ENCODE measurements at places on chromosomes 6 and 20. TPM values are rescaled to one million over a fixed set of nuclear protein-coding genes. Genes with fewer than 3 reads are reported as not detected.

The NCOA5 gene
- total RNA-seq = 25.3 TPM

The SLC17A3 gene
- total RNA-seq = 5.6 TPM

The TUBB1 gene
- not detected for total RNA-seq

The SDCBP2 gene
- 1.8 TPM for total RNA-seq

The SLC16A10 gene
- total RNA-seq = 2.3 TPM

The EYA4 gene
- total RNA-seq = 0.17 TPM

The KCNQ5 gene
- 0.35 TPM for total RNA-seq

The ECT2L gene
- total RNA-seq = 0.10 TPM

The POM121L2 gene
- total RNA-seq = not detected

The DNAH8 gene
- under 0.01 TPM for total RNA-seq

The WFDC10B gene
- not detected for total RNA-seq

The HFE gene
- 7.6 TPM for total RNA-seq

The STK4 gene
- total RNA-seq = 41.2 TPM

The TRIM40 gene
- total RNA-seq = not detected

The TBXT gene
- total RNA-seq = not detected

The PDYN gene
- not detected for total RNA-seq

The RIPOR3 gene
- total RNA-seq = 0.35 TPM

The MUCL3 gene
- 0.17 TPM for total RNA-seq

The ZNF391 gene
- total RNA-seq = 6.6 TPM

The SCAF8 gene
- 23.1 TPM for total RNA-seq

The RSPO3 gene
- total RNA-seq = 0.17 TPM

The SLC4A11 gene
- 3.8 TPM for total RNA-seq

The SLC22A16 gene
- total RNA-seq = not detected

The MCCD1 gene
- 0.15 TPM for total RNA-seq

The LST1 gene
- not detected for total RNA-seq

The HAO1 gene
- total RNA-seq = not detected

The LBP gene
- total RNA-seq = 0.35 TPM

The GPSM3 gene
- total RNA-seq = 0.40 TPM

The OPRM1 gene
- total RNA-seq = not detected

The PHACTR3 gene
- 1.6 TPM for total RNA-seq

The PHF20 gene
- total RNA-seq = 58.4 TPM

The WFDC12 gene
- not detected for total RNA-seq

The AIF1 gene
- not detected for total RNA-seq

The C6orf141 gene
- 2.4 TPM for total RNA-seq

The KCNK5 gene
- total RNA-seq = 2.3 TPM

The SIRPA gene
- total RNA-seq = 56.9 TPM

The MUC22 gene
- total RNA-seq = not detected

The TAGAP gene
- total RNA-seq = 0.05 TPM

The ARFGEF3 gene
- total RNA-seq = 8.7 TPM

The PACRG gene
- total RNA-seq = not detected
